Activated CD4-positive, alpha-beta T cell treated with anti-CD3 and anti-CD28 coated beads, Interleukin-2, amount 10 ng/mL, durations not matched to agents 7 days and 5 days (primary cell): ENCODE measurements at places on chromosomes 3 and 15. TPM values are rescaled to one million over a fixed set of nuclear protein-coding genes. Genes with fewer than 3 reads are reported as not detected.
A peak's percentile ranks its signal among the peaks of the same experiment; 100 is the strongest.

Gene GJD2
- not detected for total RNA-seq

Gene NEK11
- total RNA-seq = 1.6 TPM

Gene RTP1
- total RNA-seq = not detected

Gene ACKR2
- total RNA-seq = 0.73 TPM

DNA sequence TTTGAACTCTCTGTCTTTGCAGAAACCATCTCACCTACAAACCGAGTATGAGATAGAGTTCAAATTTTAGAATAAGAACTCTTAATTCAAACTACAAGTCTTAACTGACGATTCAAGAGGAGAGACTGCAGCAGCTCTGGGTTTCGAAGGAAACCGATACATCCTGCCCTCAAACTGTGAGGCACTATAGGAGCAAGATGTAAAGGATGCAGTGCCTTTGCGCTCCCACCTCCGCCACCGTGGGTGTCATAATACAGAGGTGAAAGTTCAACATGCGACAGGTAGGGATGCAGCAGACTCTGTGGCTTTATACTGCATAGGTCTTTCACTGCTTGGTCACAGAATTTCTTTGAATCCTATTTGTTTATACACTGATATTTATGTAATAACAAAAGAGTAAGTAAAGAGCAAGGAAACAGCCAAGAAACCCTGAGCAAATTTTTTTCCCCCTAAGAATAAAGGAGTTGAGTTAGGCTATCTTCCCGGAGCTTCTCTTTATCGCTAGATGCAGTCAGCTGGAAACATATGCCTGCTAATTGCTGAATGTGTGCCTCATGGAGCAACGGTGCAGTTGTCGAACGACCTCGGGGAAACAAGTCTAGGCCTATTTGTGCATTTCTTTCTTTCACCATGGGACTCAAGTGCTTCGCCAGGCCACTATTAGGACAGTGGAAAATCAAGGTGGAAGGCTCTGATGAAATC lies 1097.6 kb upstream of the CFAP20DC start:
- H3K36me3 ChIP-seq = no peaks in the 10 kb centered on the region
- no peak overlapping the region for H3K4me3 ChIP-seq
- H3K4me1 ChIP-seq = peaks cover 13% of the 10 kb centered on the region

GRCh38 chr3:171054921-171055320 lies 28.4 kb upstream of the SLC2A2 start:
- H3K27me3 ChIP-seq = peaks cover 9% of the 10 kb centered on the region
- no peak for DNase-seq
- H3K27ac ChIP-seq = no peak overlapping the region
- no peaks in the 10 kb centered on the region for H3K4me1 ChIP-seq

DNA sequence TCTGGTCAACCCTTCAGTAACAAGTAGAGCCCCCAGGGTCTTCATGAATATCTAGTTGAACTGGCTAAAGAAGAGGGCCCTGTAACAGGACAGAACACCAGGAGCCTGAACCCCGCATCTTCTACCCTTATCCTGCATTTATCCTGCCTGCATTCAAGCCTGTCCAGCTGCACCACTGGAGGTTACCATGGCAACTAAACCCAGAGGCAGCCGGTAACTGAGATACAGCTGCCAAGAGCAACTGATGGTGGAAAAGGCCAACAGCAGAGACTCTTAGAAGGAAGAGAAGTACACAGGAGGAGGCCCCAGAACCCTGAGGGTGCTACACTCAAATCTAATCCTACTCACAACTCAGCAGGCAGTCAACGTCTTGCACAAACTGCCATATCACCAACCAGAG lies 3.7 kb upstream of the PRKAR2A start:
- no peak for DNase-seq
- peaks cover 15% of the 10 kb centered on the region for H3K4me1 ChIP-seq
- no peaks in the 10 kb centered on the region for H3K27me3 ChIP-seq
- H3K36me3 ChIP-seq = peaks cover 4% of the 10 kb centered on the region

DNA sequence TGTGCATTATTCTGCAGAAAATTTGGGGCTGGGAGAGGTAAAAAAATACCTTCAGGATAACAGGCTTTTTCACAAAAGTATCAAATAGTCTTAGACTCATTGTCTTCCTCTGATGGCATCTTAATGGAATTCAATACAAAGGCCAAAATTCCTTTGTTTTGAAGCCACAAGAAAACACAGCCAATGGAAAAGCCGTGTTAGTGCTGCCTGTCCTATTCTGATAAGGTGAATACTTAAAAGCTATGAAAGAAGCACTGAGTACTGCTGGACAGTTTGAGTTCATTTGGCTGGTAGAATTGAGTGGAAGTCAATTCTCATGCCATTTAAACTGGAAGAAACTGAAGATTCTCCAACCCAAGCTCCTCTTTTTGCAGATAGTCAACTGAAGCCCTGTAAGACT lies 395.3 kb upstream of the TPRG1 start:
- no peak overlapping the region for H3K27ac ChIP-seq
- H3K4me3 ChIP-seq = no peak overlapping the region
- H3K36me3 ChIP-seq = peaks cover 8% of the 10 kb centered on the region

- peaks cover 5% of the 10 kb centered on the region for H3K27me3 ChIP-seq
- no peak overlapping the region for H3K27ac ChIP-seq
Observed at GRCh38 chr3:124402791-124403190, 327.5 kb upstream of the UMPS start.

DNA sequence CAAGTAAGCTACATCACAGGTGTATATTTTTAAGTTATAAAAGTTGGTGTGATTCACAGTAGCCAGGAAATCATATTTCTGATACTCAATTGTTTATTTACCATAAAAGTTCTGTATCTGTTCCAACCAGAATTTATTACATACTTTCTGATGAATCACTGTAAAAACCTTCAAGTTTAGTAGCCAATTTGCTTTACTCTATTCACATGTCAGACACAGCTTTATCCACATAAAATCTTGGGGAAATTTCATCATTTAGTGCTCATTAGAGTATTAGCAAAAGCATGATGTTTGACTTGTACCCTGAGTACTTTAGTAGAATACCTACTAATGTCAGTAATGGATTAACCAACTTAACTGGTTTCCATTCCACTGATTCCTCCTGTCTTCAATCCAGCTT lies 249.8 kb downstream of the POLQ start:
- no peak overlapping the region for H3K4me3 ChIP-seq
- H3K4me1 ChIP-seq = no peaks in the 10 kb centered on the region
- no peak overlapping the region for H3K27ac ChIP-seq
- H3K27me3 ChIP-seq = peaks cover 2% of the 10 kb centered on the region
- H3K36me3 ChIP-seq = no peaks in the 10 kb centered on the region
- no peak for DNase-seq

- H3K27me3 ChIP-seq = no peaks in the 10 kb centered on the region
- no peaks in the 10 kb centered on the region for H3K36me3 ChIP-seq
- no peak overlapping the region for H3K27ac ChIP-seq
- no peaks in the 10 kb centered on the region for H3K4me1 ChIP-seq
- no peak overlapping the region for H3K4me3 ChIP-seq
- no peak for DNase-seq
Observed at GRCh38 chr3:3573341-3573740, 225.9 kb upstream of the LRRN1 start.

- H3K27me3 ChIP-seq = no peaks in the 10 kb centered on the region
- no peak overlapping the region for H3K27ac ChIP-seq
- H3K4me3 ChIP-seq = no peak overlapping the region
- H3K36me3 ChIP-seq = no peaks in the 10 kb centered on the region
- no peak for DNase-seq
Observed at GRCh38 chr15:82111918-82112317, 66.1 kb upstream of the MEX3B start.

DNA sequence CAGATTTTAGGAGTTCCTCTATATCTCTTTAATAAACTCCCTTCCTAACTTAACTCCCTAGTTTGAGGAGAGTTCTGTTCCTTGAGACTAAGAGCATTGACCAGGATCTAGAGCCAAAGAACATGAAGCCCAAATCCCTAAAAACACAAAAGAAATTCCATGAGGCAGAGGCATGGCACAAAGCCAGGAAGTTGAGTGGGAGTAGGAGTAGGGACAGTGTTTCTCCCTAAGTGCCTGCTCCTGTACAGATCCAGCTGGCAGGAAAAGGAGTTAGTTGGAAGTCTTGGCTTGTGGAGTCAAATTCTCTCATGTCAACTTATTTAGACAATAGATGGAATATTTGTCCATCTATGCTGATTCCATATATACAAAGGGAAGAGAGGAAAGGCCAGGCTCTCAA lies 11.4 kb downstream of the ACTC1 start:
- no peak overlapping the region for H3K4me3 ChIP-seq
- H3K27me3 ChIP-seq = peaks cover 28% of the 10 kb centered on the region
- no peaks in the 10 kb centered on the region for H3K4me1 ChIP-seq
- no peak overlapping the region for H3K27ac ChIP-seq
- no peaks in the 10 kb centered on the region for H3K36me3 ChIP-seq
- no peak for DNase-seq

DNA sequence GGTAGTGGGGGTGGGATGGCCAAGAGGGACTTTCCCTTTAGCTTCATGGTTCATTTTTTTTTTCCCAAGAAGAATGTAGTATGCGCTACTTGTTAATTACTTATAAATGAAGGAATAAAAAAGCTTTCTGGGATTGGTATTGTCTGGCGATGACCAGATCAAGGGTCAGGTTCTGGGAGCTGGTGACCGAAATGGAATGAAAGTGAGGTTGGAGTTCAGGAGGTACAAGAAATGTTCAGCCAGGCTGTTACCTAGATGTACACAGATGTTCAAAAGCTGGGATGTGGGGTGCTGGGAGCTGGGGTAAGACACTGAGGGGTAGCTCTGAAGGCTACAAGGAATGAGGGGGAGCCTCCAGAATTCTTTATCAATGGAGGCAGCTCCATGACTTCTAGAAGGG lies 17.1 kb upstream of the U2SURP start:
- no peak for DNase-seq
- H3K27ac ChIP-seq = no peak overlapping the region
- H3K36me3 ChIP-seq = no peaks in the 10 kb centered on the region
- H3K27me3 ChIP-seq = peaks cover 28% of the 10 kb centered on the region
- no peaks in the 10 kb centered on the region for H3K4me1 ChIP-seq
- no peak overlapping the region for H3K4me3 ChIP-seq

- H3K4me3 ChIP-seq = no peak overlapping the region
- no peak overlapping the region for H3K27ac ChIP-seq
- H3K4me1 ChIP-seq = peaks cover 6% of the 10 kb centered on the region
- DNase-seq = no peak
Observed at GRCh38 chr3:13224967-13225366, 151.7 kb upstream of the IQSEC1 start.

- peaks cover 55% of the 10 kb centered on the region for H3K27me3 ChIP-seq
- no peak overlapping the region for H3K27ac ChIP-seq
- H3K36me3 ChIP-seq = no peaks in the 10 kb centered on the region
- H3K4me1 ChIP-seq = peaks cover 2% of the 10 kb centered on the region
- no peak for DNase-seq
- H3K4me3 ChIP-seq = no peak overlapping the region
Observed at GRCh38 chr3:64685331-64685799, 2.4 kb downstream of the ADAMTS9 start.

- no peak overlapping the region for H3K27ac ChIP-seq
- DNase-seq = no peak
- no peaks in the 10 kb centered on the region for H3K36me3 ChIP-seq
- H3K4me3 ChIP-seq = no peak overlapping the region
Observed at GRCh38 chr3:196444500-196444894, 12.3 kb upstream of the UBXN7 start.

GRCh38 chr15:24848050-24848449 lies 106.7 kb upstream of the SNRPN start:
- H3K36me3 ChIP-seq = no peaks in the 10 kb centered on the region
- no peak for DNase-seq
- H3K4me3 ChIP-seq = peak overlapping the region; percentile 30
- no peak overlapping the region for H3K27ac ChIP-seq
- no peaks in the 10 kb centered on the region for H3K27me3 ChIP-seq
- H3K4me1 ChIP-seq = no peaks in the 10 kb centered on the region

- no peak overlapping the region for H3K27ac ChIP-seq
- peaks cover 1% of the 10 kb centered on the region for H3K4me1 ChIP-seq
- no peak for DNase-seq
- H3K4me3 ChIP-seq = no peak overlapping the region
- H3K27me3 ChIP-seq = peaks cover 54% of the 10 kb centered on the region
- no peaks in the 10 kb centered on the region for H3K36me3 ChIP-seq
Observed at GRCh38 chr3:122189357-122189756, 5.9 kb downstream of the CASR start.

DNA sequence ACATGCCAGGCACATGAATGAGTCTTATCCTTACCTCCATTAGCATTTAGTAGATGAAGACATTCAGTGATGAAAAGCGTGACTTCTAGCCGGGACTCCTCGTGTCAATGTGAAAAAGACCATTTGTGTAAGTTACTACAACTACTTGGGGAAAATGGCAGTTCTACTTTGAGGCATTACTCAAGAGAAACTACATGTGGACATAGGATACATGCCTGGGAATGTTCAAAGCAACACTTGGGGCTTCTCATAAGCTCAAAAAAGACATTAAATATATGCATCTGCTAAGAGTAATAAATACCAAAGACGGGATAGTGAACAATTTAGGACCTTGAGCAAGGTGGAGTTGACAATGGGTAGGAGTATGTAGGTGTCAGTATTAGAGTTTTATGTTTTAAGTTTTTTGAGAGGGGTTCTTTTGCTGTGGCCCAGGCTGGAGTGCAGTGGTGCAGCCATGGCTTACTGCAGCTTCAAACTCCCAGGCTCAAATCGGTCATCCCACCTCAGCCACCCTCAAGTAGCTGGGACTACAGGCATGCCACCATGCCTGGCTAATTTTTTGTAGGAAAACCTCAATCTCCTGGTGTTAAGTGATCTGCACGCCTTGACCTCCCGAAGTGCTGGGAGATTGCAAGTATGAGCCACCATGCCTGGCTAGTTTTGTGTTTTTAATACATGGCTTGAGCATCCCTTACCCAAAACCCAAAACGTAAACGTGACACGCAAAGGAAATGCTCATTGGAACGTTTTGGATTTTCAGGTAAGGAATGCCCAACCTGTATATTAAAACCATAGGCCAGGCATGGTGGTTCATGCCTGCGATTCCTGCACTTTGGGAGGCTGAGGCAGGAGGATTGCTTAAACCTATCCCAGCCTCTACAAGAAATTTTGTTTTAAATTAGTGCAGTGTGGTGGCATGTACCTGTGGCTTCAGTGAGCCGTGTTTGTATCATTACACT lies 3.9 kb downstream of the RPLP1 start:
- peaks cover 41% of the 10 kb centered on the region for H3K36me3 ChIP-seq
- H3K27me3 ChIP-seq = no peaks in the 10 kb centered on the region
- no peak overlapping the region for H3K27ac ChIP-seq
- H3K4me3 ChIP-seq = no peak overlapping the region

- DNase-seq = peak; percentile 44
- no peak overlapping the region for H3K27ac ChIP-seq
- no peaks in the 10 kb centered on the region for H3K27me3 ChIP-seq
- no peaks in the 10 kb centered on the region for H3K4me1 ChIP-seq
- peaks cover 3% of the 10 kb centered on the region for H3K36me3 ChIP-seq
Observed at GRCh38 chr3:107753494-107753893, 230.7 kb downstream of the BBX start.

DNA sequence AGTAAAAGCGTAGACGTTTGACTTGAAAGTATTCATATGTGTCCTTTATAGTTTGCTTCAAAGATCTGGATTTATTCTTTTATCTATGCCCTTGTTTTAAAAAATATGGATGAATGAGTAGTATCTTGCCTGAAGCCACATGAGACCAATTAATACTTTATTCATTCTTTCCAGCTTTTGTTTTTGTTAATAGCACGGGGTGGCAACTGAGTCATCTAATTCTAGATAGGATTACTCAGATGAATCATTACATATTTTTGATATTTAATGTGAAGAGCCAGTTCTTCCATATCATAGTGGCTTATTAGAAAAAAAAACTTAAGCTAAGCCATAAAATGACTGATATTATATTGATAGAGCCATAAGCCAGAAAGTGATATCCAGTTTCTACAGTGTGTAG lies 121.9 kb downstream of the BBX start:
- H3K4me3 ChIP-seq = no peak overlapping the region
- DNase-seq = no peak
- no peaks in the 10 kb centered on the region for H3K27me3 ChIP-seq
- no peaks in the 10 kb centered on the region for H3K4me1 ChIP-seq

- peaks cover 33% of the 10 kb centered on the region for H3K4me1 ChIP-seq
- H3K4me3 ChIP-seq = no peak overlapping the region
- H3K36me3 ChIP-seq = peaks cover 69% of the 10 kb centered on the region
Observed at GRCh38 chr15:85726454-85726853, 68.3 kb downstream of the KLHL25 start.
